NCI-H187 treated with DMSO at 0.1 percent for 48 hours (cell line): ENCODE measurements at places on chromosomes 12 and 14.

- no peak for DNase-seq
Measured at GRCh38 chr14:70256601-70257000, 67.8 kb upstream of the SLC8A3 start.

DNA sequence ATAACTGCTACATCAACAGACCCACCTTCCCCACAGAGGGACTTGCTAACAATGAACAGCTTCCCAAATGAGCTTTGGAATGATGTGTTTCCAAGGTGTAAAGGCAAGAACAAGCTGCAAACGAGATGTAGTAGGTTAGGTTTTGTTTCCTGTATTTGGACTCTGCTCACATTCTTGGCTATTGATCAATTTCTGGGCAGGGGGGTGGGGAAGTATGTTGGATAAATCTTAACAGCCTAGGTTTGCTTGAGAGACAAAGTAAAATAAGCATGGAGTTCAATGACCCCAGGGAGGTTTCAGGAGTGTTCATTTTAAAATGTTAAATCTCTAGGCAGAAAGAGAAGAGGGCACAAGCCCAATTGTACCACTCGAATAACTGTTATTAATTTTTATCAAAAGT lies 146.6 kb downstream of the DPY19L2 start:
- DNase-seq: no peak

- DNase-seq: no peak
Measured at GRCh38 chr14:102537981-102538601, 28.5 kb upstream of the ANKRD9 start.

DNA sequence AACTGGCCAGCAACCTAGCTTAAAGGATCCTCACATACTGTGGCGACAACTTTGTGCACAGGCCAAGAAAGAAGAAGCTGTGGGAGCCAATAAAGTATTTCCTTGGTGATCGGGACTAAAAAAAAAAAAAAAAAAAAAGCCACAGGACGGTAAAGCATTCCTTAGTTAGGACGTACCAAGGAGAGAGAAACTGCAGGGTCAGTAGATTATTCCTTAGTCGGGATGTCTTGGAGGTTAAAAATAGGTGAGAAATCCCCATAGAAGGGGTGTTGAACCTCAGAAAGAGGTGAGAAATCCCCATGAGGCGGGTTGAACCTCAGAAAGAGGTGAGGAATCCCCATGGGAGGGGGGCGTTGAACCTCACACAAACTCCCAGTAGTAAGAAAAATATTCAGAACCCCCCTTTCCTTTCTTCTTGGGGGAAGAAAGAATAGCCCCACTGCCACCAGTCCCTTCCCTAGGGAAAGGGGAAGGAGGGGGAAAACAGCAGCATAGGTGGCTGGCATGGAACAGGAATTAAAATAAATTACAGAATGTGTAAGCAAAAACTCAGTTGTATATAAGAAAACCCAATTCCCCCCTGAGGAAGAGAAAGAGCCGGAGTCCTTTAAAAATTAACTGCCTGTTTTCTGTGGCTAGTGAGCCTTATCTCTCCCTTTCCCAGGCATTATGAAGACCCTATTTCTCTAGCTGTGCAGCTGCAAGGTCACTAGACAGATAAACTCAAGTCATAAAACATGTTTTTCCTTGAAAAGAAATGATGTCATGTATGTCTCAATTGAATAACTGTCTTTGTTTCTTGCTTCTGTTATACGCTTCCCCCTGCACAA lies 26.8 kb downstream of the KLRK1 start:
- no peak for DNase-seq

DNA sequence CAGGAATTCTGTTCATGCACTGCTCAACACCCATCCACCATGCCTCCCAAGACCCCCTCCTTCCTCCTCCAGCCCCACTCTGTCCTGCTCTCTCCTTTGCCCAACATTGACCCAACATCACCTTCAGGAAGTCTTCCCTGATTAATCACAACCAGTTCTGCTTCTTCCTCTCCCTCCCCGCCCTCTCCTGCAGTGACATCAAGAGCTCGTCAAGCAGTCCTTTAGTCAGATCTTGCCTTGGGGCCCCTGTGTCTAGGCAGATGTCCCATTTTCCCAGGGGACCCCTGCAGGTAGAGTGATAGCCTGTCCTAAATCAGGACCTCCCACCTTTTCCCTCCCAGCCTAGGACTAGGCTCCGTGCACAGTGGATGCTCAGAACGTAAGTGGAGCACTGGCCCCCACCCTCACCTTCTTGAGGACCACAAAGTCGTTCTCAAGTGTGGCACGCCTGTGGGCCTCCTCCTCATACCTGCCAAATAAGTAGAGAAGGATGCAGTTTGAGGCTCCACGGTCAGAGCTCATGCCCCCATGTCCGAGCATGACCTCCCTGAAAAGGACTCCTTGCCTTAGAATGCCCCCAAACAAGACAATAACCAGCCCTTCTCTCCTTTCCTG lies 2.3 kb downstream of the KRT78 start:
- no peak for DNase-seq

DNA sequence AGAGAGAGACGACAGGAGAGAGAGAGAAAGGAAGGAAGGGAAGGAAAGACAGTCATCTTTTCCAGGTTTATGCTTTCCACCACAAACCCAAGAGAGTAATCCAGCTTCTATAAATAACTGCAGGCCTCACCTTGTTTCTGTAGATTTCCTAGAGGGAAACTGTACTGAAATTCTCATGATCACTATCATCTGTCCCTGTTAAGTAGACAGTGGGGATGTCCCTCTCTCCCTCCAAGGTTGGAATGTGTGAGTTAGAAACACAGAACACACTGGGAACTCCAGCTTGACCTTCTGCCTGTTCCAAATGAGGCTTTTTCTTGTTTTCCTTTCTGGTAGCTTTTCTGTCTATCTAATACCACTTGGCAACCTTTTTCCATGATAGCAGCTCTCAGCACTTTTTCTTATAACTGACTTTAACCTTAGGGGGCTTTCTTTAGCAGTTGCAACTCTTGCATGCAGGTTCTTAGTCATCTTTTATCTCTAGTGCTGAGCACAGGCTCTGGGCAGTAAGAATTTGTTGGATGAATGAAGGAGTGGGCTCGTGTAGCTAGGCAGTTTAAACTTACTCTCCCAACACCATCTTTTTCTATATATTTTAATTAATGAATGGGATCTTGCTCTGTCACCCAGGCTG lies 22.8 kb upstream of the FBXO33 start:
- no peak for DNase-seq

DNA sequence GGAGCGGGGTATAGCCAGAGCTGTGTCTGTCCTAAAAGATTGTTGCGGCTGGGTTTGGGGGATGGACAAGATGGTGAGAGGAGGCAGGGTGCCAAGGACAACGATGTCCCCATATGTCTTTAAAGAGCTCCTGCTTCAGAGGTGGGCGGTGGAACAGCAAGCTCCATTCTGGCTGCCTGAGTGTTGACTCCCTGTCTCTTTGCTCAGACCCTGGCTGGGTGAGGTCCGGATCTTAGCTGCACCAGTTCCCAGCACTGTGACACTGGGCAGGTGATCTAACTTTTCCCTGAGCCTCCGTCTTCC lies 8.3 kb upstream of the WSCD2 start:
- DNase-seq: no peak

DNA sequence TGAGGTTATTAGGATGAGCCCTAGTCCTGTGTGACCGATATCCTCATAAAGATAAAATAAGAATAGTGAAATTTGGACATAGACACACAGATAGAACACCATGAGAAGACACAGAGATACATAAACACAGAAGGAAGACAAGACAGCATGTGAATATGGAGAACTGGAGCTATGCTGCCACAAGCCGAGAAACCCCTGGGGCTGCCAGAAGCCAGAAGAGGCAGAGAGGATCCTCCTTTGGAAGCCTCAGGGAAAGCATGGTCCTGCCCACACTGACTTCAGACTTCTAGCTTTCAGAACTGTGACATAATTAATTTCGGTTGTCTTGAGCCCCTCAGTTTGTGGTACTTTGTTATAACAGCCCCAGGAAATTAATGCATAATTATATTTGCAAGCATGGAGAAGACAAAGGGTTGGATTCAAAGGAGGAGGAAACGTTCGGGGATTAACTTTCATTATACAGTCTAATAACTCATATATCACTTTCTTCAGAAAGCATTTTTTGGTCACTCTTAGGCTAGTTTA lies 1501.8 kb upstream of the FLRT2 start:
- no peak for DNase-seq

DNA sequence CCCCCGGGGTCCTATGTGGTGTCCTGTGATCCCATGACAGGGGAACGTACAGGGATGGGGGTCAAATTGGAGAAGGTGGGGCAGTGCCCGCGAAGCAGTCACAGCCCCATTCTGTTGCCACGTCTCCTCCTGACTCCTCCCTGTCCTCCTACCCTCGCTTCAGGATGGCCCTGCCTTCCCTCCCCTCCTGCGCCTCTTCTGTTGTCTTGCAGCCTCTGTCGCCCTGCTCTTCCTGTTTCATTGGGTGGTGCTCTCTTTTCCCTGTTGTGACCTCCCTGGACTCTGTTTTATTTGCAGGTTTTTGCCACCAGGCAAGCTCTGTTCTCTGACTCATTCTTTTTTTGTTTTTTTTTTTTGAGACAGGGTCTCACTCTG lies 18.7 kb downstream of the CABP1 start:
- DNase-seq: no peak

- DNase-seq: no peak
Measured at GRCh38 chr12:101596172-101596571, 1.4 kb downstream of the MYBPC1 start.

DNA sequence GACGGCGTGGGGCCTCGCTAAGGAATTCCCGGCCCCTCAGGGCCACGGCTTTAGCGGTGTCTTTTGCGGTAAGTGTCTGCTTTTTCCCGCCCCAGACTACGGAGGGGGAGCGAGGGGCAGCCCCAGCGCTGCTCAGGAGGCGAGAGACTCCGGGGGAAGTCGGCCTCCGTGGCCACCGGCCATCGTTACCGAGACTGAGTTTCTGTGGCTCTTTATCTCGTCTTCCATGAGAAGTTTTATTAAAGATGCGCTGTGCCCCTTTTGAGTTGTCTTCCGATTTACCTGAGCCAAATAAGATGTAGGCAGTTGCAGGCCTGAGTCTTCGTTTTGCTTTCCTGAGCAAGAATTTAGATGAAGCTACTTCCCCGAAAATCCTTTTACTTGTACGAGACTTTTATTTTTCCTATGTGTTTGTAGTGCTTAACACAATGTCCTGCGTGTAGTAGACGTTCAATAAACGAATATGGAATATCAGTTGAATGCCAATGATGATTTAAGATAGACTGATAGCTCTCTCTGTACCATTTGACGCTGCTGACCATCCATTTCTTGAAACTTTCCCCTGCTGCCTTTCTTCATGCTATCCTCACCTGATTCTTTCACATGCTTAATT lies 462 bp downstream of the SRP54 start:
- no peak for DNase-seq

- no peak for DNase-seq
Measured at GRCh38 chr12:104482113-104482512, 25.4 kb downstream of the CHST11 start.

GRCh38 chr12:15050659-15051058 lies 77.8 kb downstream of the PDE6H start:
- DNase-seq: no peak

DNA sequence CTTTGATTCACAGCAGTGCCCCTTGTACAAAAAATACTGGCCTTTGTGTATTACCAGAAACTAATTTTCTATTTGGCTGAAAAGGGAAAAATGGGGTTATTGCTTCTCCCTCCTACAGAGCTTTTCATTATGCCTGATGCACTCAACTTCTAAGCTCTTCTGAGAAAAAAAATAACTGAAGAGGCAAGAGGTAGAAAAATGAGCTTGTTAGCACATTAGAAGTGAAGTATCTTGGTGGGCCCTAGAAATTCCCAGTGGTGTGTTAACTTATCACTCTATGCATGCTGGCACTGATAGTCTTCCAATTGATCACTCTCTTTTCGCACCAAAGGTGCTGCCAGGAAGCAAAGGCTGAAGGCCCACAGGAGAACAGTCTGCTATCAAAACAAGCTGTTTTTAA lies 17.1 kb downstream of the INSM2 start:
- no peak for DNase-seq

DNA sequence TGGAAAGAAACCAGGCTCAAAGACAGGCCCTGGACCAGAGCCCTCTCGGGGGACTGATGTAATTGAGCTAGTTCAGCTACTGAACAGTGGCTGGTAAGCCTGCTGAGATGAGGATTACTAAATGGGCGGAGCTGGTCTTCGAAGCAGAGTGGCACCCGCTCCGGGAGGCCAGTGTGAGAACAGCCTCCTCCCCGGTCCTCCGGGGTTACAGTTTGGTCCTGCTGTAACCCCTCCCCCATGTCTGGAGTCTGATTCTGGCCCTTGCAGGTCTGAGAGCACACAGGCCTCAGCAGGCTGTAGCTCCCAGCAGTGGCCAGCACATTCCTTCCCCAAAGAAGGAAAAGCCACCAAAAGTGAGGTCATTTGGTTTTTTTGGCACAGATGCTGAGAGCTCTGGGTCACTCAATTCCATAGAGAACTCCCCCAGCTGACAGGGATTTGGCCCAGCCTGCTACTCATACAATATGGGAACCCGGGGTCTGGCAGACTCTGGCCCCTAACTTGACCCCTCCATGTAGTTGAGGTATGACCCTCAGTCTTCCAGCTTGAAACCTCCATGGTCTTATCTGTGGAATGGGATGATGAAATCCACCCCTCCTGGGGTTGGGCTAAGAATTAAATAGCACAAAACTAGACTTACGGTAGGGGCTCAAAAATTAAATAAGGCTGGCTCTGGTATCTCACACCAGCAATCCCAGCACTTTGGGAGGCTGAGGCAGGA lies 39.0 kb downstream of the ACTN1 start:
- no peak for DNase-seq

GRCh38 chr12:124010687-124011086 lies 37.7 kb downstream of the ZNF664 start:
- DNase-seq: no peak

GRCh38 chr14:65065719-65066118 lies 36.6 kb downstream of the MAX start:
- no peak for DNase-seq

DNA sequence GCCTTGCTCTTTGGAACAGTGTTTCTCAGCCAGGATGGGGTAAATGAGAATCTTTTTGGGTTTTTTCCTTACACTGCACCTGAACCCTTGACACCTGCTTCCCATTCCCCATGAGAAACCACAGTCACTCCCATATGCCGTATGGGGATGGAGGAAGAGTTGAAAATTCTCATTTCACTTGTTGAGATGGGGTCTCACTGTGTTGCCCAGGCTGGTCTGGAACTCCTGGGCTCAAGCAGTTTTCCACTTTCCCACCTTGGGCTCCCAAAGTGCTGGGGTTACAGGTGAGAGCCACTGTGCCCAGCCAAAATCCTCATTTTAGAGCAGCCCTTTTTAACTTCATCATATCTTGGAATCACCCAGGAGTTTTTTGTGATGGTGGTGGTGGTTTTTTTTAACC lies 3.7 kb downstream of the MVK start:
- DNase-seq: no peak
